ENCODE measurements at places on chromosomes 11 and 22.

DNA sequence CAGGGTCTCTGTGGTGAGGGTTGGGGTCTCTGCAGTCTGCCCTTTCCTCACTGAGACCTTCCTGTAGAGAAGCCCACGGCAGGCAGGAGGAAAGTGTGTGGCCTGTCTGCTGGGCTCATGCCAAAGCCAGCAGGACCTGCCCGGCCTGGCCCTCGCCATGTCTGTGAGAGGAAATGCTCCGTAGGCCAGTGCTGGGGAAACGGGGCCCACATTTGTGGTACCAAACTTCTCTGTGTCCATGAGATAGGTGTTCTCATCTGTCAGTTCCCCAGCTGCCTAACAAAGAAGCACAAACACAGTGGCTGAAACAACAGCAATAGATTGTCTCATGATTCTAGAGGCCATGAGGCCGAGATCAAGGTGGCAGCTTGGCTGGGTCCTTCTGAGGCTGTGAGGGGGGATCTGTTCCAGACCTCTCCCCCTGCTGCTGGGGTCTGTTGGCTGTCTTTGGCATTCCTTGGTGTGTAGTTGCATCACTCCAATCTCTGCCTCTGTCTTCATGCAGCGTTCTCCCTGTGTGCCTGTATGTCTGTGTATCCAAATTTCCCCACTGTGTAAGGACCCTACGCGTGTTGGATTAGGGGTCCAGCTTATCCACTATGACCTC lies 772.5 kb downstream of the TBC1D22A start:
- no peak for DNase-seq

- DNase-seq, result no peak
Measured at GRCh38 chr11:119026970-119027369, 3.7 kb downstream of the SLC37A4 start.

DNA sequence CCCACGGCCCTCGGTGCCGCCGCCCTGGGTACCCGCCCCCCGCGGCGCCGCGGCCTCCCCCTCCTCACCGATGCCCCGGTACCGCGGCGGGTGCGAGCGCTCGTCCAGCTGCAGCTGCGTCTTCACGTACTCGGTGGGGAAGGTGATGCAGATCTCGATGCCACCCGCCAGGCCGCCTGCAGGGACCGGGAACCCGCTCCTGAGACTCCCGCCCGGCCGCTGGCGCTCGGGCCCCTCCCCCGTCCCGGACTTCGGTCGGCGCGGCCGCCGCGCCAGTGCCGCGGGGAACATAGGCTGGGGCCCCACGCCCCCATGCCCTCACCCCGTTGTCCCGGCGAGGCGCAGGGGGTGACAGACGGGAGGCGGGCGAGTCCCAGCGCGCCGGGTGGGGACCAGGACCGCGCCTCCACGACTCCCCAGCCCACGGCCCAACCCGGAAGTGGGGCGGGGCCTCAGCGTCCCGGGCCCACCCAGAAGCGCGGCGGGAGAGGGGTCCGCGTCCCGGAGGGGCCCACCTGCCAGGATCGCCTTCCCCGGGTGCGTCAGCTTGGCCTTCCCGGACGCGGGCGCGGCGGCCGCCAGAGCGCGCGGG lies 375 bp downstream of the SLC25A1 start:
- DNase-seq, result no peak

DNA sequence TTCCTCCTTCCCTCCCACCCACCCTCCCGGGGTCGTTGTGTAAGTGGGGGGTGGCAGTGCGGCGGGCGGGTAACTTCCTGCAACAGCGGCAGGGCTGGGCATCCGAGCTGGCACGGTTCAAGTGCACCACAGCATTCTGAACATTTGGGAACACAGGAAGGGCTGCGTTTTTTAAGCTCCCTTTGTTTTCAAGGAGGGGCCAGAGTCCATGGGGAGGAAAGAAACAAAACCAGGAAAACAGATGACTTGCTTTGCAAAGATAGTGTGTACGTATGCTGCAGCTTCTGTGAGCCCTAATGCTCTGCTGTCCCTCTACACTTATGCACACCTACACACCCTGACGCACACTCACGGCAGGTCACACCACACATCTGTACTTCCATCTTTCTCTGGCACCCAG lies 152.5 kb downstream of the FBXO7 start:
- no peak for DNase-seq

DNA sequence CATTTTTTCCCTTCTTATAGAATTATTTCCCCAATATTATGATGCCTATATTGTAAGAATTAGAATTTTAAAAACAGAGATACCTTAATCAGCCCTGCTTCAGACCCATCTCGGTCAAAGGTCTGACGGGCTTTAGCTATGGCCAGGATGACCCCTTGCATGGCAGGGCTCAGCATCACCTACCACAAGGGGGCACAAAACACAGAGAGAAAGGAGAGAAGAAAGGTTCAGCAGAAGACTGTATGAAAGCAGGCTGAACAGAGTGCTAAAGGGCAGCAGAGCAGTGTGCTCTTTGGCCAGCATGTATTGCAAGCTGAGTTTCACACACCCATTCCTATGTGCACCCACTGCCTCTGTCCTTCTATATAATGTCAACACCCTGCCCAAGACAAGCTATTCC lies 26.8 kb downstream of the CLDN25 start:
- DNase-seq, result no peak

- no peak for DNase-seq
Measured at GRCh38 chr22:29187831-29188230, 17.9 kb upstream of the EMID1 start.

DNA sequence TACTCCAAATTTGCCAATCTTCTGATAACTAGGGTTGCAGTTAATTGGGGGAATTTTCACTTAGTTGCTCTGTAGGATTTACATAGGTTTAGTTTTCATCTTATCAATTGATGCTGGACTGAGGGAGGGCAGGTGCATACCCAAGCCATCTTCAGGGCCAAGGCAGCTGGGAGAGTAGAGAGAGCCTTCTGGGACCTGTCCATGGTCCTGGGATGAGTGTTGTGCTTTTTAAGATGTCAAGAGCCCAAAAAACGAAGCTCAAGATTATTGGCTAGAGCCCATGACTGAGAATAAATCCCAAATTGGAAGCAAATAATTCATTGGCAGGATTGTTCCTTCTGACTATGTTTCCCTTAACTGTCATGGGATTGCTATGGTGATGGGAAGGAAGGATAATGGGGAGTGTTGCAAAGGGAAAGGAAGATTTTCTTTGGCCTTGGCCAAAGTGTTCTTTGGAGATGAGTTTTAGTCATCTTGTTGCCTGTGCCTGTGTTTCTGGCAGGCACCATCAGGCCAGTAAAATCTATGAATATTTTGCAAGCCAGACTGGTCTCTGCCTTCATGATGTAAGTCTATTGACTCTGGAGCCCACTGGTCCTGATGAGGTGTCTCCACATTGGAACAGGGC lies 4.5 kb downstream of the SLC22A6 start:
- no peak for DNase-seq

DNA sequence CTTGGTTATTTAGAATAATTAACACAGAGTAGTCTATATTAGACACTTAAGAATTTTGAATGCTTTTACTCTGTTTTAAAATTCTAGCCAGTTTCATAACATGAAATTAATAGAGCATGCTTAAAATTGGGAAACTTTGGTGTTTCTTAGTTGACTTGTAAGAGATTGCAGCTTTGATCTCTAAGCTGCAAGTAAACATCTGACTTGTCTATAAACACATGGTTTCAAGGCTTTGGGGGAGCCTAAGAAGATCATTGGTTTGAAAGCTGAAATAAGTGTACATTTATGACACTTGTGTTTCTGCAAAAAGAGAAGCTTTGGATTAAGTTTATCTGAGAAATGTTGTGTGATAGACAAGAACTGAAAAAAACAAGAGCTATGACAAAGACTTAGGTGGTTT lies 37.8 kb downstream of the YAP1 start:
- DNase-seq, result no peak

DNA sequence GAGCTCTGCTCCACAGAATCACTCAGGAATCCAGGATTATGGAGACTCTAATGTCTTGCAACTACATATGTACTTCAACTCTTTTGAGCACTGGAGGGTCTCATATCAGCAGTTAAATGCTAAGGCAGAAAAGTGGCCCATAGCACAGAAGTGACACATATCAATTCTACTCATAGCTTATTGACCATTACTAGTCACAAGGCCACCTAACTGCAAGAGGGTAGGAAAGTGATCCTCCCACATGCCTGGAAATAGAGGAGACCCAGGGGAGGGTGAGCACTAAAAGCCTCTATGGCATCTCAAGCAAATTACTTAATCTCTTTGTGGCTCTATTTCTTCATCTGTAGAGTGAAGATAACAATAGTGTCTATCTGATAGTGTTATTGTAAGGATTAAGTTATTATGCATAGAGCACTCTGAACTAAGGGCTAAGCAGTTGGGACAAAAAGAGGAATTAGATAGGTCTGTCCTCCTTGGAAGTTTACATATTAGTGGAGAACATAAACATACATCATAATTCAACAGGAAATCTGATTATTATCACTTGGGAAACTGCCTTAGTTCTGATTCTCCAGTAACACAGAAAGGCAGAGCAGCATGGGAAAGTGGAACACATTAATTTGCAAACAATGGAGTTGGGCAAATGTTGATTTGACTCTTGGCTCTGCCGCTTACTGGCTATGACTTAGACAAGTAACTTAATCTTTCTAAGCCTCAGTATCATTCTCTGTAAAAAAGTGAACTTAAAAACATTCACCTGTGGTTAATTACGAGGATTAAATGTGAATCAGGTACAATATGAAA lies 25.1 kb upstream of the USP47 start:
- DNase-seq, result no peak

GRCh38 chr11:85884581-85885021 lies 29.4 kb downstream of the CCDC83 start:
- no peak for DNase-seq

DNA sequence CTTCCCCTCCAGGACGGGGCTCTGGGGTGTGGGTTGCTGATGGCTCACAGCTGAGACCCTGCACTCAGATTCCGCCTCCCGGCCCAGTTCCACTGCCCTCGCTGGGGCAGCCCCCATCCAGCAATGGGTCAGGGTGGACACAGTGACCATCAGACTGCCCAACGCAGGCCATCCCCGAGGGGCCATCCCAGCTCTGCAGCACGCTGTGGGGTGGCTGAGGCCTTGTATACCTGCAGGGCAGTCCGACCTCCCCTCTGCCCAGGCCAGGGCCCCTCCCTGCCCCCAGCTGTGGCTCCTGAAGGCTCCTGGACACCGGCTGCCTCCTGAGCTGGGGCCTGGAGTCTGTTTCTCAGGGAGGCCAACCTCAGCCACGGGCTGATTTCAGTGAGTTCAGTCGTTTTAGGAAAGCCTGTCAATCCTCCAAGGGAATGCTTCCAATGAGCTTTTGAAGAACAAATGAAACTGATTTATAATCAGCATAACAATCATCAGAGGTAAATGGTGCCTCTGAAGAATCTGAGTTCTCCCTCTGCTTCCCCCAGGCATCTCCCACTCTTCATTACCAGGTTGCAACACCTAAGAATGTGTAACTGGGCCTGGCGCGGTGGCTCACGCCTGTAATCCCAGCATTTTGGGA lies 95.1 kb downstream of the CELSR1 start:
- no peak for DNase-seq

GRCh38 chr11:29996016-29996415 lies 20.8 kb downstream of the KCNA4 start:
- DNase-seq, result no peak

DNA sequence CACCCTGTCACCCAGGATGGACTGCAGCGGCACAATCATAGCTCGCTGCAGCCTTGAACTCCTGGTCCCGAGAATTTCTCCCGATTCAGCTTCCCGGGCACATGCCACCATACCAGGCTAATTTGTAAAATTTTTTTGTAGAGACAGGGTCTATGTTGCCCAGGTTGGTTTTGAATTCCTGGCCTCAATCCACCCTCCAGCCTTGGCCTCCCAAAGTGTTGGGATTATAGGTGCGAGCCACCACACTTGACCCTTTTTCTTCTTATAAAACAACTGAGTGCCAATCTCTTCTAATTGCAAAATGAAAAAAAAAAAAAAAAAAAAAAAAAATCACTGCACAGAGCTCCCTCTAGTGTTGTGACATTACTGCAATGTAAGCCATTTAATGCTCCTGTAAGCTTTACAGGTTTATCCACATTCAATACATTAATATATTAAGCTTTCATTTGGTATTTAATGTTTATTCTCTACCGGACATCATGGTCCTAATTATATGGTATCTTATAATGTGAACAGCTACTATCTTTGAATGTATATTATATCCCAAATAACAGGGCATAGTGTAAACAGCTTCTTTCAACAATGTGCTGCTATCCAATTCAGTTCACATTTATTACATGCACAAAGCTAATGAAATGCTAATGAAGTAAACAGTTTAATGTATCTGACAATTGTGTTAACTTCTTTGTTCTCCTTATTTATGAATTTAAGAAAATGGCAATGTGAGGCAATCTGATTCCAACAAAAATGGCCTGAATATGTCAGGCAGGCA lies 44.6 kb downstream of the COPB1 start:
- DNase-seq, result no peak

DNA sequence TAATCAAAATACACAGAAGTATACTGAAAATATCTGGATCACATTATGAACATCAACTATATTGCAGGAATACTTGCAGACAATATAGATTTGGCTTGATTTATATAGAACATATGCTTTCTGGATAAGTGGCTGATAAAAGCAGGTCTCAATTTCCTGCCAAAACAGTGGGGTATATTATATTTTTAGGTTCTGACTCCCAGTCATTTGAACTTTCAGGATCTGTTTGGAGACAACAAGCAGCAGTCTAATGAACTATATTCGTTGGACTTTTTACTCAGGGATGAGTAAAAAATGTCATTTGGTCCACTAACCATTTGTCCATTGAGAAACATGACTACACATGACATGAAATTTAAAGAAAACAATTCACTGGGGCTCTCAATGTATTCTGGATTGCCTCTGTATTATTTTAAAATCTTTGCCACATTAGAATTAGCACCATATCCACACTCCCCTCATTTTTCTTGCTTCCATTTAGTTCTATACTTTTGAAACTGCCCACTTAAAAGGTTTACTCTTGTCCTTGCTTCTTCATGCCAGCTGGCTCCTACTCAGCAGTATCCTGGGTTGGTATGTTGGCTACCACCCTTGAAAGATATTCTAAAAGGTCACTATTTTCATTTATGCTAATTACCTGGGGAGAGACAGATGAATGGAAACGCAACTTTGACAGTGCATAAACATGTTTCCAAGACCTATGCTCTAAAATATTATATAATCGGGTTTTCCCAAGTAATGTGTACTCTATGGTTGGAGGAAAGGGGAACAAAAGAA lies 153.0 kb downstream of the APOL5 start:
- DNase-seq, result no peak

DNA sequence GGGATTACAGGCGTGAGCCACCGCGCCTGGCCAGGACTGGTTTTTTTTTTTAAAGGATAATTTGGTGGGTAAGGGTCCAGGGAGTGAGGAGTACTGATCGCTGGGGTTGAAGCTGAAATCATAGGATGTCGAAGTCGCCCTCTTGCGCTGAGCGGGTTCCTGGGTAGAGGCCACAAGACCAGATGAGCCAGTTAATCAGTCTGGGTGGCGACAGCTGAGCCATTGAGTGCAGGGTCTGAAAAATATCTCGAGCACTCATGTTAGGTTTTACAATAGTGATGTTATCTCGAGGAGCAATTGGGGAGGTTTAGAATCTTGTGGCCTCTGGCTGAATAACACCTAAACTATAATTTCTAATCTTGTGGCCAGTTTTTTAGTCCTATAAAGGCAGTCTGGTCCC lies 7.8 kb downstream of the APOL5 start:
- DNase-seq, result no peak
